ENCODE measurements at places on chromosomes 6 and 20.

DNA sequence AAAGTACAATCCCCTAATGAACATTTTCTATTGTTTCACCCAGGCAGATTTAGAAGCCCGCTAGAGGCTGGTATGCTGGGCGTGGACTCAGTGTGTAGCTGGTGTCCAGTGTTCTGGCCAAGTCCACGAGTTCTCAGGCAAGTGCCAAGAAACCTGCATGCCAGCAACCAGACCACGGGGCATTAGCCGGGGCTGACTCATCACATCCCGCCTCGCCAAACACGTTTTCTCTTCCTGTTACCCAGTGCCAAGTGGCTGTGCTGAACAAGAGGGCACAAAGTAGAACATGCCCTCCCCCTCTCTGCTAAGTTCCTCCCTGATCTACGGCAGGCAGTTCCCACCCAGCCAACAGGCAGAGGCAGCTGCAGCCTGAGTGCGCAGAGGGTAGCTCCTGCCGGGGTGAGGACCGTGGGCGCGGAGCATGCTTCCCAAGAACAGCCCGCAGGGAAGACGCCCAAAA, 29.6 kb downstream of the RAMACL start:
- H3K36me3 ChIP-seq: peaks cover 15% of the 10 kb centered on the region
- peak overlapping the region; percentile 48 for H3K4me3 ChIP-seq
- peaks cover 14% of the 10 kb centered on the region for H3K4me1 ChIP-seq
- H3K27me3 ChIP-seq: peaks cover 16% of the 10 kb centered on the region
- DNase-seq: no peak
- no peak overlapping the region for H3K27ac ChIP-seq

- no peaks in the 10 kb centered on the region for H3K27me3 ChIP-seq
- DNase-seq: no peak
- H3K4me1 ChIP-seq: no peaks in the 10 kb centered on the region
- no peaks in the 10 kb centered on the region for H3K36me3 ChIP-seq
Observed at GRCh38 chr6:51303338-51303737, 484.7 kb downstream of the TFAP2B start.

DNA sequence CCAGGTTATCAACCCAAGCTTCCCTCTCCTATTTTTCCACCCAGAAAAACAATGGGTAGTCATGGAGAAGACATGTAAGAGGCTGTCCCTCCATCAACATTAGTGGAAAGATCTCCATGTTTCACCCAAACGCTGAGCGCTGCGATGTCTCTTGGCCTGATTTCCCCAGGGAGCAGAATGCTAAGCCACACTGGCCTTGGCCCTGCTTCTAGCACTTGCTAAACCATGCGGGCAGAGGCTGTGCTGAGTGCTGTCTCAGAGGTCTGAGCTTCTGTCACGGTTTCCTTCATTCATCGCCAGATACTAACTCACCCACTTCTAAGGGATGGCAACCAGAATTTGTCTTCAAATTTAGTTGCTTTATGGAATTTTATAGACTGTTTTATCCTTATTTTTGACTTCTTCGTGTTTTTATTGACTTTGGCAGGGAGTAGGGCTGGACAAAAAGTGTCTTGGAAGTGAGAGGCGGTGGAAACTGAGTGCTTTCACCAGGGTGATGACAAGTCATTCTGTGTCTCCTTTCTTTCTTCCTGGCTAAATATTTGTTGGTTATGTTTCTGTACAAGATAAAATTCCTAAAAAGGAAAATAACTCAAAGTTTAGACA, 181.4 kb upstream of the UST start:
- H3K36me3 ChIP-seq: no peaks in the 10 kb centered on the region
- no peak for DNase-seq
- no peak overlapping the region for H3K4me3 ChIP-seq
- no peak overlapping the region for H3K27ac ChIP-seq
- peaks cover 12% of the 10 kb centered on the region for H3K27me3 ChIP-seq

DNA sequence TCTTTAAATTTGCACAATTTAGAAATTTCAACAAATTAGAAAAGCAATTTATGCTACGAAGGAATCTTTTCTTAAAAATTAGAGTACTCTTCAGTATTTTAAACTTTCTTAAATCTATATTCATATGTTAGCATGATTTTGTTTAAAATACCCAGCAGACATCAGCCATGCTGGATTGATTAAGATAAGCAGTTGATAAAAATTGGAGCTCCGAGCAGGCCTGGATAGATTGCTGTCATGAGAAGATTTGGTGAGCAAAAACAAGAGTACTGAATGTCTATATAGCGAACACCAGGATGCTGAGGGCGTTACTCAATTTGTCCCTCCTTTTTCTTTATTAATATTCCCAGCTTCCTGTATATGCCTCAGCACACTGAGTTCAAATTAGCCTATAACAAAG, 108.4 kb upstream of the SLC35B3 start:
- no peak for DNase-seq
- H3K36me3 ChIP-seq: no peaks in the 10 kb centered on the region
- H3K4me3 ChIP-seq: no peak overlapping the region
- no peaks in the 10 kb centered on the region for H3K27me3 ChIP-seq
- no peak overlapping the region for H3K27ac ChIP-seq

DNA sequence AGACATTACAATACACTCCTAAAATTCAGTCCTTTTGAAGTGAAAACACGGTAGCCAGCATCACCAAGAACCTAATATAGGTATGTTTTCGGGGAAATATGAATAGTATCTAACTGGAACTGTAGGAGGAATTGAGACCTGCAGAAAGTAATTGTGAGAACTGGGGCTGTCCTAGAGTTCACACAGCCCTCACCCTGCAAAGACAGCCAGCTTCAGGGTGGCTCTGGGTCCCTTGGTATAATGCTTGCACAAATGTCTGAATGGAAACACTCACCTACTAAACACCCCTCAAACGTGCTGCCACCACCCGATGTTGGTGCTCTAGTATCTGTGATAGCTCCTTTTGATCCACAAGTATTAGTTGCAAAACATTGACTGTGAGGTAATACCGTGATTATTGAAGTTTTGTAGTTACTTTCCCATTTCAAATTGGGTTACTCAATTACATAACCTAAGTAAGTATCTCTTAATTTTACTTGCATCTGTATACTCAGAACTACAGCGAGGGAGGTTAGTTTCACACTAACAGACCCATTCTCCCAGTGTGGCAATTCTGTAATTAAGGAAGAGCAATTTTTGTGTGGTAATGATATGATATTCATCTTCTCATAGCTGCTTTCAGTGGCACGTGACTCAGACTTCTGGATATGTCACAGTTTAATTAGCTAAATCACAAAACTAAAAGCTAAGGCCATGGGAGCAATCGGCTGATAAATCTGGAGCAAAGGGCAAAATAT, 129.5 kb downstream of the INSM1 start:
- DNase-seq: no peak
- H3K4me1 ChIP-seq: peaks cover 10% of the 10 kb centered on the region
- no peaks in the 10 kb centered on the region for H3K27me3 ChIP-seq
- H3K27ac ChIP-seq: no peak overlapping the region

GRCh38 chr6:29809249-29809648, 18.4 kb upstream of the HLA-G start:
- H3K4me1 ChIP-seq: no peaks in the 10 kb centered on the region
- peaks cover 1% of the 10 kb centered on the region for H3K36me3 ChIP-seq
- H3K4me3 ChIP-seq: no peak overlapping the region
- H3K27me3 ChIP-seq: peaks cover 46% of the 10 kb centered on the region
- no peak overlapping the region for H3K27ac ChIP-seq
- DNase-seq: no peak

DNA sequence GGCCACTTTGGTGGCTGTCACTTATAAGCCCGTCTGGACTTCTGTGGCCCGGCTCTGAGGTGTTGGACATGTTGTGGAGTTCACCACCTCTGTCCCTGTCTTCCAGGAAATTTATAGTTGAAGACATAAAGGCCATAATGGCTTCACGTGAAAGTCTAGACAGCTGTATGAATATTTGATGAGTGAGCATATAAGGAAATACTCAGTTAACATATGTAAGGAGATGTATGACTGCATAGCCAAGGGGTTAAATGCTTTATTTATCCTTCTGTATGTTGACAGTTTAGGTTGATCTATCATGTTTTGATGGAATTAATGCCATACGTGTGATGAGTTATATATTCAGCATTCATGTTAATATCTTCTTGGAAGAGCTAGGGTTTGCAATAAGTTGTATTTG, 16.1 kb downstream of the HIVEP1 start:
- peaks cover 78% of the 10 kb centered on the region for H3K36me3 ChIP-seq
- no peak overlapping the region for H3K4me3 ChIP-seq
- H3K27me3 ChIP-seq: no peaks in the 10 kb centered on the region
- H3K4me1 ChIP-seq: peaks cover 56% of the 10 kb centered on the region

DNA sequence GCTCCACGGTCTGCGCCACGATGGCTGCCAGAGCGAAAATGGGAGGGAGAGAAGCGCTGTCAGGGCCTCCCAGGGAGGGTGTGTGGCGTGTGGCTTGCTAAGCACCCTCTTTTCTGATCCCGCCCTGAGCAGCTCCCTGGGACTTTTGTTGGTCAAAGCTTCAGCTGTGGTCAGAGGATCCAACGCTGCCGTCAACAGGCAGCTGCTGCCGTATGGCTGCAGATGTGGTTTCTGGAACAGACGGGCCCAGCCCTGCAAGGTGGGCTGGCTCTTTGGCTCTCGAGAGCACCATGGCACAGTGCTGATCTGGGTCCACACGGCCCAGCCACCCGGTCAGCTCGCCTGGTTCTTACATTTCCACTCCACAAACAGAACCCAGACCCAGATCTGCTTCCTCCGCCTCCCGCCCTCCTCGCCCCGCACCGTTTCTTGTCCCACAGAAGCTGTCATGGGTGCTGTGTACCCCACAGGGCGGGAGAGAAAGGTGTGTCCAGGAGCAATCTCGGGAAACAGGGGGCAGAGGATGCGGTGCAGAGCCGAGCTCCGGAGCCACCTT, 86.0 kb upstream of the BHLHE23 start:
- H3K4me3 ChIP-seq: no peak overlapping the region
- peak overlapping the region; percentile 37 for H3K27ac ChIP-seq
- H3K36me3 ChIP-seq: no peaks in the 10 kb centered on the region
- no peak for DNase-seq
- peaks cover 40% of the 10 kb centered on the region for H3K27me3 ChIP-seq

DNA sequence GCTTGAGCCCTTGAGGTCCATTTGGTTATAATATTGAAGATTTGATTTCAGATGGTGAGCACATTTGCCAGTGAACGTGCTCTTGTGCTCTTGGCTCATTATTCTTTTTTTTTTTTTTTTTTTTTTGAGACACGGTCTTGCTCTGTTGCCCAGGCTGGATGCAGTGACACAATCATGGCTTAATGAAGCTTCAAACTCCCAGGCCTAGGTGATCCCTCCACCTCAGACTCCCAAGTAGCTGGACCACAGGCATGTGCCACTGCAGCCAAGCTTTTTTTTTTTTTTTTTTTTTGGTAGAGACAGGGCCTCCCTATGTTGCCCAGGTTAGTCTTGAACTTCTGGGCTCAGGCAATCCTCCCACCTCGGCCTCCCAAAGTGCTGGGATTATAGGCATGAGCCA, 176.2 kb downstream of the KLHL32 start:
- H3K4me1 ChIP-seq: no peaks in the 10 kb centered on the region
- H3K27me3 ChIP-seq: peaks cover 3% of the 10 kb centered on the region
- no peak overlapping the region for H3K27ac ChIP-seq
- no peak overlapping the region for H3K4me3 ChIP-seq
- no peak for DNase-seq

DNA sequence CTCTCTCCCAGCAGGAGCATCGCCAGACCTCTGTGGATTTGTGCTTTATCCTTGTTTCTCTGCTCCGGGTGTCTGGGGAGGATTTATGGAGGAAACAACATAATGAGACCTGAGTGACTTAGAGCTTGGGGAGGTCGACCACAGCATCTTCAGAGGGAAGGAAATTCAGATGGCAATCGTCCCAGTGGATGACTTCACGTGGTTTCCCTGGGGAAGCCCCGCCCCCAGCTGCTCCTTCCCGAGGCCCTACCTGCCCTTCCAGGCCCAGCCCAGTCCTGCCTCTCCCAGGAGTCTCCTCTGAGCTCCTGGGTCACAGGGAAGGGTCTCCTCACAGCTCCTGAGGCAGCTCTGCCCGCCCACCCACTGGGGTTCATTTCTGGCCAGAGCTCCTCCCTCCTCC, 430.3 kb upstream of the SULF2 start:
- H3K36me3 ChIP-seq: no peaks in the 10 kb centered on the region
- no peaks in the 10 kb centered on the region for H3K4me1 ChIP-seq
- no peak for DNase-seq
- H3K27me3 ChIP-seq: peaks cover 46% of the 10 kb centered on the region
- no peak overlapping the region for H3K4me3 ChIP-seq

- no peak overlapping the region for H3K27ac ChIP-seq
- peaks cover 20% of the 10 kb centered on the region for H3K4me1 ChIP-seq
- no peaks in the 10 kb centered on the region for H3K27me3 ChIP-seq
- H3K36me3 ChIP-seq: peaks cover 17% of the 10 kb centered on the region
Observed at GRCh38 chr6:108669673-108670072, 109.0 kb downstream of the FOXO3 start.

DNA sequence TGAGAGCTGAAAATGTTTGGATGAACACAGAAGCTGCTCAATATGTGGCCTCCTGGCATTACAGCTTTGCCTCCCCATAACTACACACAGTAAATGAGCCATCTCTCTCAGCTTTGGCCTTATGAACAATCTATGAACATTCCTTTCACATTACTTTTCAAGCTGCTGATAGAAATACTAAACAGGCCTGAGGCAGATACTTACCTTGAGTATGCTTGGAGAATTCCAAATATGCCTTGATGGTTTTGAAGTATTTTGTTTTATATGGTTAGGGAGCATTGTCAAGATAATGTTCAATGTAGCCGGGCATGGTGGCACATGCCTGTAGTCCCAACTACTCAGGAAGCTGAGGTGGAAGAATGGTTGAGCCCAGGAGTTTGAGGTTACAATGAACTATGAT, 104.5 kb downstream of the CD24 start:
- DNase-seq: no peak
- no peaks in the 10 kb centered on the region for H3K4me1 ChIP-seq
- no peaks in the 10 kb centered on the region for H3K36me3 ChIP-seq

DNA sequence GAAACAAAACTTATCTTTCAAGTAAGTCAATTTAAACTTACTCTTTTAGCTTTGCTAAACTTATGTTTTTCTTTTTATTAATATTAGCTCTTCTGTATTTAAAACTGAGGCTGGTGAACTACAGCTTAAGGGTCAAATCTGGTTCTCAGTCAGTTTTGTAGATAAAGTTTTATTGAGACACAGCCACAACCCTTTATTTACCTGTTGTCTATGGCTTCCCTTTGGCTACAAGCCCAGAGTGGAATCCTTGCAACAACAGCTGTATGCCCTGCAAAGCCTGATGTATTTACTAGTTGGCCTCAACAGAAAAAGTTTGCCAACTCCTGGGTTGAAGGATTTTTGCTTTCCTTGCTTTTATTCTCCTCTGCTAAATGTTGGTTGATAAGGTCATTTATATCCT, 491.4 kb upstream of the RNF217 start:
- no peaks in the 10 kb centered on the region for H3K4me1 ChIP-seq
- no peaks in the 10 kb centered on the region for H3K36me3 ChIP-seq
- no peak overlapping the region for H3K27ac ChIP-seq

- peaks cover 4% of the 10 kb centered on the region for H3K36me3 ChIP-seq
- no peak overlapping the region for H3K27ac ChIP-seq
- no peak for DNase-seq
- H3K4me1 ChIP-seq: no peaks in the 10 kb centered on the region
- no peaks in the 10 kb centered on the region for H3K27me3 ChIP-seq
Observed at GRCh38 chr20:31788578-31788977, 30.6 kb upstream of the MYLK2 start.
